ENCODE measurements at places on chromosomes 3 and 15.

GRCh38 chr3:13338996-13339395, 81.1 kb downstream of the NUP210 start:
- DNase-seq: no peak

DNA sequence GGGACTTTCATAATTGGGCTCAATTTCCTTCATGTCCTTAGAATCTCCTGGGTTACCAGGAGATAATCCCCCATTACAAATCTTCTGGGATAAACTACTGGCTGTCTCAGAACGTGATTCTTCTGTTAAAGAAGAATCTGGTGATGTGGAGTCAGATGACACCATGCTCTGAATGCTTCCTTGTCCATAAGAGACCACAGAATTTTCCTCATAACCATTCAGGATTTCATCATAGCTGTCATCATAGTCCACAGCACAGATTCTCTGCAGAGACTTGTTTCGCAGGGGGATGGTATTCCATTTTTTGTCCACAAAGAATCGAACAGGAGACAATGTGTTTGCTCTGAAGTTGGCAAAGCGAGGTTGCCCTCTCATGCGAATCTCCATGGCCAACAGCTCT, 109.8 kb upstream of the TSPAN3 start:
- DNase-seq: no peak

DNA sequence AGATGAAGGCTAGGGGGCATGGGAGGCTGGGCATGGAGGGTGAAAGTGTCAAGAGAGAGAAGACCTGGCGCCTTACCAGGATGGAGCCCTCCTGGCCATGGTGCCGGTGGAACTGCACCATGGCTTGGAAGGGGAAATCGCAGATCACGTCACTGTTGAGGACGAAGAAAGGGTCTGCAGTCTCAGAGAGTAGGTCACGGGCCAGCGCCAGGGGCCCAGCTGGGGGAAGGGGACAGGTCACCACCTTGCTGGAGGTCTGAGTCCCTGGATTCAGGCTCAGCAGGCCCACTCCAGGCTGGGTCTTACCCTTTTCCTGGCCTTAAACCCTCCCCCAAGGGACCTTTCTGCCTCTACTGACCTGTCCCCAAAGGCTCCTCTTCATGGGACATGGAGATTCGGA, 855 bp downstream of the GMPPB start:
- no peak for DNase-seq

- no peak for DNase-seq
These were observed 193.3 kb upstream of the SLCO3A1 start for GRCh38 chr15:91660174-91660649.

- DNase-seq: no peak
These were observed 523.1 kb downstream of the ROBO2 start for GRCh38 chr3:77563012-77563411.

DNA sequence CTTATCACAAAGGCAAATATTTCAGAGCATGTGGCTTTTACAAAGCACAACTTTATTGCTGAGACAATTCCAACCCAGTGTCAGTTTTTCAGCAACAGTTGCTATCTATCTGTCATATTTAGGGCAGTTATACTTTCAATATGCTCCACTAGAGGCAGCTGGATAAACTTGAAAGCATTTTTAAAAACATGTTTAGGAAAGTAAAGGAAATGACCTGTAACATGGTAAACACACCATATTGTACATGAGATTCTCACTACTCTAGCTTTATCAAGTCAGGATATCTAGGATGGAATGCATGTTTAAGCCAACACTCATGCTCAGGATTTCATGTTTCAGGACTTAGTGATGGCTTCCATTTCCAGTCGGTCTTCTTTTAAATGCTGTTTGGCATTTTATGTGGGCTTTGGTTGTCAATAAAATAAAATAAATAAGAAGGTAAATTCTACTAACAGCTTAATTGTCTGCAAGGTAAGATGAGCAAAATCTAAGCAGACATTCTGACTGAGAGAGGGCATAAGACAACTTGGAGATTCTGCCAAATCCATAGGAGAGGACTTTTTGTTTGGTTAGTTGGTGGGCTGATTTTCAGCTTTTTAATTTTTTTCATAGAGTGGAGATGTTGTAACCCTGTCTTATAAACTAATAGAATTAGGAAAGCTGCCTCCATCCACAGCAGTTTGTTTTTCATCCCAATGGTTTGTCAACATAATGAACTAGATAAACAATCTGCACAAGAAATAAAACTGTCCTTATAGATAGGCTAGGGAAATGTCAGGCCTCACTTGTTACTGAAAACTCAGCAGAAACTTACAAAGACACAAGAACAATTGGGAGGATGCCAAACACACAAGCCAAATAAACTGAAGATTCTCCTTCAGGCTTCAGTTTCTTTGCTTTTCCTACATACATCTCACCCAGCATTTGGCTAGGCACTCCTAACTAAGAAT, 63.4 kb upstream of the CPB1 start:
- no peak for DNase-seq

DNA sequence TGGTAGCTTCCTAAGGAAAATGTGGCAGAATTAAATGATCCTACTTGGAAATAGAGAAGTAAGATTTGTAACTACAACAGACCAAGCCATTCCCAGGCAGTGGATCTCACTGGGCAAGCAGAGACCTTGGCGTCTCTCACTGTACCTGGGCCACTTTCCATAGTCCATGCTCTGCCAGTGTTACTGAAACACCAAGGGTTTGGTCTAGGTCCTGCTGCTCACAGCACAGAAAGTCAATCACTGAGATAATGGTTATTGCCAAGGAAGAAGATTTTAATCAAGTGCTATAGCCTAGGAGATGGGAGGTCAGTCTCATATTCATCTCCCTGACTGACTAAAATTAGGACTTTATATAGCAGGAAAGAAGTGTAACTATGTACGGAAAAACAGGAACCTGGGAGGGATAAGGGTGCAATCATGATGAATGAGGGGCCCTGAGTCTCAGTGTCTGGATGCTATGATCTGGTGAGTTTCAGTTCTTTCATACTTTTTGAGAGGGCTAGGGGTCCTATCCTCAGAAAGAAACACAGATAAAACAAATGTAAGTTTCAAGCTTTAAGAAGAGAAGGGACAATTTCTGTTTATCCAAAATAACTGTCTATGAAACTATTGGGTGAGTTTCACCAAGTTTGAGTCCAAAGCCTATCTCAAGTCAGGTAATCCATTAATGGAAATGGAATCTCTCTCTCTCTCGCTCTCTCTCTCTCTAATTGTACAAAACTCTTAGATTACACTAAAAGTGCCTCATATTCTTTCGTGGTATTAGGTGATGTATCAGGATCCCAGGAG, 20.6 kb downstream of the GPR15 start:
- no peak for DNase-seq

- DNase-seq: no peak
These were observed 19.4 kb downstream of the WWTR1 start for GRCh38 chr3:149638228-149639092.

DNA sequence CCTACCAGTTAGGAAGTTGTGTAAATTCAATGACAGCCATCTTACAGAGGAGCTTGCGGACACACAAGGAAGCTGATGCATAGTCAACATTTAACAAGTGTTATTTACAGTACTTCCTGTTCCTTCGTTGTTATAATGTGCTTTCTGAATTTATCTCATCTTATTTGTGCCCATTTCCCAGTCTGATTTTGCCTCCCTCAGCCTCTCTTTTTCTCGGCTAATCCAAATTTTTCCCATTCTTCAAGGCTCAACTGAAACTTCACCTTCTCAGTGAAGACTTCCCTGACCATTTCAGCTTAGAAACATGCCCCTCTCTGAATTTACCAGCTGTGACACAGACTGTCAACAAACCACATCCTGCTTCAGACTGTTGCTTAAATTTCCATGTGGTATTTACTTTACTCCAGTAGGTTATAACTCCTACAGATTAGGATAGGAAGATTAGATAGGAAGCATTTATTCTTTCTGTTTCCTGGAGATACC, 55.7 kb upstream of the CP start:
- DNase-seq: no peak

DNA sequence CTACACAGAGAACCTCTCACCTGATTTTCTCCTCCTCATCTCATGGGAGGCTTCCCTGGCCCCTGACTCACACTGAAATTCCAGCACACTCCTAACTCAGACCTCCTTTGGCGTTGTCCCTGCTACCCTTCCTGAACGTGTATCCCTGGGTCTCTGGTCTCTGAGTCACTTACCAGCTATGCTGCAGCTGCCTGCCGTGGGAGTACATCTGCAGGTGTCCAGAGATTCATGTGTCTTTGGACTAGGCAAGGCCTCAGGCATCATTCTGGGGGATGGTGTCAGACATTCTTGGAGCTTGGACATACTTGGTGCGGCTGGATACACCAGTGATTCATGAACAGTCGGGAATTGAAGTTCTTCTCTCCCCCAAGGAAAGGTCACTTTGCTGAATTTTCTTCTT, 148.8 kb upstream of the TRIM42 start:
- DNase-seq: no peak

GRCh38 chr15:71707230-71708050, 102.9 kb upstream of the NR2E3 start:
- no peak for DNase-seq

DNA sequence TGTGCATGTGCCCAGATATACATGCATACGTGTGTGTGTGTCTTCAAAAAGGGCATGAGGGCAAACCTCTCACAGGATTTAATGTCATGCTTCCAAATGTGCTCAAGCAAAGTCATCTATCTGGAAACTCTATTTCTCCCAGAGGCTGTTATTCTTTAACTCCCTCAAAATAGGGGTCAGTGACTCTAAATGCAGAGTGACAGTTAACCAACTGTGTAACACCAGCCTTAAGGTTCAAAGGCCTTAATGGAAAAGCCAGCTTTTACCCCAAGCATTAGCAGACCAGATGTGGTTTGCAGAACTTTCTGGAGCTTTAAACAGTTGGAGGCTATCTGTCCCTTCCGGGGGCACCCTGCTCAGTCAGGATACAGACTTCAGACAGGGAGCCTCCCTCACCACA, 70.4 kb upstream of the SLC7A14 start:
- no peak for DNase-seq

- DNase-seq: no peak
These were observed 13.4 kb upstream of the TBC1D5 start for GRCh38 chr3:17755836-17756235.

DNA sequence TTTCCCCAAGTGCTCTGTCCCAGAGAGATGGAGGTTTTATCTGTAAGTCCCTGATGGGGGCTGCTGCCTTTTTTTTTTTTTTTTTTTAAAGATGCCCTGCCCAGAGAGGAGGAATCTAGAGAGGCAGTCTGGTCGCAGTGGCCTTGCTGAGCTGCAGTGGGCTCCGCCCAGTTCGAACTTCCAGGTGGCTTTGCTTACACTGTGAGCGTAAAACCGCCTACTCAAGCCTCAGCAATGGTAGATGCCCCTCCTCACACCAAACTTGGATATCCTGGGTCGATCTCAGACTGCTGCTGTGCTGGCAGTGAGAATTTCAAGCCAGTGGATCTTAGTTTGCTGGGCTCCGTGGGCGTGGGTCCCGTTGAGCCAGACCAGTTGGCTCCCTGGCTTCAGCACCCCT, 51.6 kb downstream of the SLC2A2 start:
- DNase-seq: no peak

- DNase-seq: no peak
These were observed 48.8 kb downstream of the WWTR1 start for GRCh38 chr3:149608987-149609386.

DNA sequence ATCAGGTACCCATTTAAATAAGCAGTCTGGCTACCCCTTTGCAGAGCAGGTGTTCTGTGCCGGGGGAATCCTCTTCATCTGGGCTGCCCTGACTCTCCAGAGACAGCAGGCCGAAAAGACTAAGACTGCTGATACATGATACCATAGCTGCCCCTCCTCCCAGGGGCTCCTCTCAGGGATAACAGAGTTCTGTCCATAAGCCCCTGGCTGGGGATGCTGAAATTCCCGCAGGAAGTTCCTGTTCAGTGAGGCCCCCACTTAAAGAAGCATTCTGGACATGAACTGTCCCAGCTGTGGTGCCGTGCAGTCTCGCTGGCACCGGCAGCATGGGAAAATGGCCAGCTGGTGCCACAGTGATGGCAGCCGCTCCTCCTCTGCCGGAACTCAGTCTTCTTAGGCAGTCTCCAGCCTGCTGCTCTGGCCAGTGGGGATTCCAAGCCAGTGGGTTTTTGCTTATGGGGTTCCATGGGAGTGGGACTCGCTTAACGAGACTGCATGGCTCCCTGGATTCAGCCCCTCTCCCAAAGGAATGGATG, 1026.2 kb downstream of the NAALADL2 start:
- DNase-seq: no peak

GRCh38 chr15:41792000-41792637, 17.8 kb downstream of the MAPKBP1 start:
- no peak for DNase-seq

GRCh38 chr3:86731501-86731901, 259.4 kb downstream of the VGLL3 start:
- DNase-seq: no peak

GRCh38 chr15:81298611-81299010, 25.3 kb downstream of the STARD5 start:
- no peak for DNase-seq

- no peak for DNase-seq
These were observed 40.5 kb downstream of the ARMC8 start for GRCh38 chr3:138227650-138228049.

DNA sequence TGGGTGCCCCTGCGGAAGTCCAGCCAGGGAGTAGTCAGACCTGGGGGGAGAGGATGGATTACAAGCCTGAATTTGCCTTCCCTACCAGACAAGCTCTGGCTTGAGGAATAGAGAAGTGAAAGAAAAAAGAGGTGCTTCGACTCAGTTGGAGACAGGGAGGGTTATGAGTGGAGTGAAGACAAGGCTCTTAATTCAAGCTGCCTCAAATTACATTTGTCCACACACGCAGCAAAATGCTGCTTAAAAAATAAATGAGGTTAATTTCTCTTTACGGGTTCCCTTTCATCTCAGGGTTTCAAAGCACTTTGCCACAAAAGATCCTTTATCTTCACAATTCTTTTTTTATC, 49.0 kb upstream of the SLC4A7 start:
- no peak for DNase-seq

GRCh38 chr3:155032918-155033317, 47.2 kb upstream of the MME start:
- no peak for DNase-seq

GRCh38 chr3:63951492-63952247, 39.5 kb upstream of the SCAANT1 start:
- DNase-seq: no peak

- DNase-seq: no peak
These were observed 7.7 kb downstream of the CCR2 start for GRCh38 chr3:46361408-46362283.

DNA sequence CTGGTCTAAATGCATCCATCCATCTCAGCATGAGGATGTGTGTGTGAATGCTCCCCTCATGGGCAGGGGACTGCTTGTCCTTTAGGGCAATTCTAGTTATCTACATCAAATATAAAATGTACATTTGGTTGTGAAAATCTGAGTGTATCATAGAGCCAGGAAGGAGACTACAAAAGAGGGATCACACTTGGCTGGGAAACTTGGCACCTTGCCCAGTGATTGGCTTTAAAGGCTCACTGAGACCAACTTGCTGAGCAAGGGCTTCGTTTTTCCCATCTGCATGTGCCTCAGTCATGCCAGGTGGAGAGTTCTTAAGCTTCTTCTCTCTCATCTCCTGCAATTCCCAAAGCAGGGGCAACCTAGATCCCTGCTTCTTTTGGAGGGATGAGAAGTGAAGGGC, 5.2 kb downstream of the CAPN3 start:
- DNase-seq: no peak
